Fibroblast of skin of left biceps (primary cell): ENCODE measurements at places on chromosomes 12 and 14.
A peak's percentile ranks its signal among the peaks of the same experiment; 100 is the strongest.

- DNase-seq, result no peak
Measured at GRCh38 chr12:120849765-120850164, 54.4 kb downstream of the SPPL3 start.

DNA sequence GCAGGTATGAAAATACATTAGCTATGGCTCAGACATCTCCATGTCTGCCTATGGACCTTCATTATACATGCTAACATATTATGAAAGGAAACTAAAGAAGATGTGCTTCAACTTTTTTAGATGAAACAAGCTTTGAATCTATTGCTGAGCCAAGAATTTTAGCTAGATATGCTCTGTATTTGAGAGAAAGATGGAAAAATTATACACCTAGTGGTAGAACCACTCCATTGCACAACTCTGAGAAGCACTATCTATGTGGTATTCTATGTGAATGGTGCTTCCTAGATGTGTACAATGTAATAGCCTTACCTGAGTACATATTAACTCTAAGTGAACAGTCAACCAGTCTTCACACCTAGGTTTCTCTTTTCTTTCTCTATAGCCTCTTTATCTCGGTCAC lies 17.3 kb downstream of the EPYC start:
- DNase-seq, result no peak

- DNase-seq, result peak; percentile 9
Measured at GRCh38 chr14:23639891-23640523, 3.8 kb downstream of the DHRS2 start.

DNA sequence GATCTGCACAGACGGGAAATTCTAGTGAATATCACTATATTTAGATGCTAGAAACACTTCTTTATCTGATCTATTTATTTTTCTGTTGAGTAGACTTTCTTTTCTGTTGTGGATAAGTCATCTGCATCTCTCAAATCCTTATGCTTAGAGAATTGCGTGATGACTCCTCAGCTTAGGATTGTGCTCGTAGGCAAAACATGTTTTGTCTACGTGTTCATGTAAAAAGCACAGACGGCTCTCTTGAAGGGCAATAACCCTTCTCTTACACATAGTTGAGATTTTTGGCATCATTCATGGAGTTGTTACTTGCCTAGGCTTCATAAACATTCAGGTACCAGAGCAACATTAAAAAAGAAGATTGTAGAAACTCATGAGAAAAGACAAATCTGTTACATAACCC lies 18.6 kb downstream of the PPFIBP1 start:
- DNase-seq, result peak; percentile 83

DNA sequence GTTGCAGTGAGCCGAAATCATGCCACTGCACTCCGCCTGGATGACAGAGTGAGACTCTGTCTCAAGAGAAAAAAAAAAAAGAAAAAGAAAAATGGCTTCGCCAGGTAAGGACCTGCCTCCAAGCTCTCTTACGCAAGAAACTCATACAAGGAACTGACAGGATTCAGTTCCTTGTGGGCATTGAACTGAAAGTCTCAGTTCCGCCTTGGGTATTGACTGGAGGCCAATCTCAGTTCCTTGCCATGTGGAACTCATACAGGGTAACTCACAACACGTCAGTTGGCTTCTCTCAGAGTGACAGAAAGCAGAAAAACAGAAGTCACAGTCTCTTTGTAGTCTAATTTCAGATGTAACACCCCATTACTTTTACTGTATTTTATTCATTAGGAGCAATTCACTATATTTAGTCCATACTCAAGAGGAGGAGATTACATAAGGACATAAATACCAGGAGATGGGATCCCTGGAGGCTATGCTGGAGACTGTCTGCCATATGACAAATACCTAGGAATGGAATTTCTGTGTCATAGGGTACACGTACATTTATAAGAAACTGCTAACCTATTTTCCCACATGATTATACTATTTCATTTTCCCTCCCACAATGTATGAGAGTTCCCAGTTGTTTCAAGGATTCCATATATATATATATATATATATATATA lies 11.4 kb upstream of the NOPCHAP1 start:
- peak; percentile 9 for DNase-seq

- no peak for DNase-seq
Measured at GRCh38 chr12:5213336-5213735, 169.7 kb downstream of the KCNA5 start.

DNA sequence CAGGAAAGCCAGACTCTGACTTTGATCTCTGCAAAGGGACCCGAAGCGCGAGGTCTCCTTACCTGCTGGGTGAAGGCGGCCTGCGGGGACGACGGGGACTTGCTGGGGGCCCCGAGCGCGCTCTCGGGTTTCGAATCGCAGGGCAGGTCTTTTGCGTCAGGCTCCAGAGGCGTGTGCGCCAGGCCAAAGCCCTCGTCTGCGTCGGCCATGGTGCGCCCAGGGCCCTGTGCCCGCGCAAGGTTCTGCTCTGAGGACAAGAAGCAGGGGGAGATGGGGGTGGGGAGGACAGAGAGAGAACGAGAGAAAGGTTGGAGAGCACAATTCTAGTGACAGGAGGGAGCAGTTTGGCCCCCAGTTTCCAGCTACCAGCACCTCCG lies 2.3 kb downstream of the TBX5 start:
- DNase-seq, result no peak

DNA sequence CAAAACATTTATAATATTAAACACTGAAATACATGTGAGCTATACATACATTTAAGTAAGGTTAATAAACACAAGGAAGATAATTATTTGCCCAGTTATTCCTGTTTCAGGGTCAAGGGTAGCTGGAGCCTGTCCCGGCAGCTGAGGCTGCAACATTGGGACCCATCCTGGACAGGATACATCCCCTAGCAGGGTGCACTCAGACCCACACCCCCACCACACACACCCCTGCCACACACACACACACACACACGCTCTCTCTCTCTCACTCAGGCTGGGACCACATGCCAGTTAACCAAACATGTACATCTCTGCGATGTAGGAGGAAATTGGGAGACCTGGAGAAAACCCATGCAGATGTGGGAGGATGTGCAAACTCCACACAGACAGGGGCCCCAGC lies 112.6 kb upstream of the TMCC3 start:
- DNase-seq, result no peak

GRCh38 chr12:88225776-88226175 lies 83.7 kb downstream of the TMTC3 start:
- no peak for DNase-seq

- no peak for DNase-seq
Measured at GRCh38 chr12:4809013-4809448, 88.8 kb downstream of the GALNT8 start.

DNA sequence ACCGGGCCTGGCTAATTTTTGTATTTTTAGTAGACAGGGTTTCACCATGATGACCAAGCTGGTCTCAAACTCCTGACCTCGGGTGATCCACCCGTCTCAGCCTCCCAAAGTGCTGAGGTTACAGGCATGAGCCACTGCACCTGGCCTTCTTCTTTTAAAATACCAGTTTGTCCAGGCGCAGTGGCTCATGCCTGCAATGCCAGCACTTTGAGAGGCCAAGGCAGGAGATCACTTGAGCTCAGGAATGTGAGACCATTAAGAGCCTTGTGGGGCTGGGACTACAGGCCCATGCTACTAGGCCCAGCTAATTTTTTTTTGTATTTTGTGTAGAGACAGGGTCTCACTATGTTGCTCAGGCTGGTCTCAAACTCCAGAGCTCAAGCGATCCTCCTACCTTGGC lies 8.1 kb upstream of the PEBP1 start:
- DNase-seq, result no peak

- no peak for DNase-seq
Measured at GRCh38 chr12:52122904-52123303, 43.4 kb downstream of the SMIM41 start.

DNA sequence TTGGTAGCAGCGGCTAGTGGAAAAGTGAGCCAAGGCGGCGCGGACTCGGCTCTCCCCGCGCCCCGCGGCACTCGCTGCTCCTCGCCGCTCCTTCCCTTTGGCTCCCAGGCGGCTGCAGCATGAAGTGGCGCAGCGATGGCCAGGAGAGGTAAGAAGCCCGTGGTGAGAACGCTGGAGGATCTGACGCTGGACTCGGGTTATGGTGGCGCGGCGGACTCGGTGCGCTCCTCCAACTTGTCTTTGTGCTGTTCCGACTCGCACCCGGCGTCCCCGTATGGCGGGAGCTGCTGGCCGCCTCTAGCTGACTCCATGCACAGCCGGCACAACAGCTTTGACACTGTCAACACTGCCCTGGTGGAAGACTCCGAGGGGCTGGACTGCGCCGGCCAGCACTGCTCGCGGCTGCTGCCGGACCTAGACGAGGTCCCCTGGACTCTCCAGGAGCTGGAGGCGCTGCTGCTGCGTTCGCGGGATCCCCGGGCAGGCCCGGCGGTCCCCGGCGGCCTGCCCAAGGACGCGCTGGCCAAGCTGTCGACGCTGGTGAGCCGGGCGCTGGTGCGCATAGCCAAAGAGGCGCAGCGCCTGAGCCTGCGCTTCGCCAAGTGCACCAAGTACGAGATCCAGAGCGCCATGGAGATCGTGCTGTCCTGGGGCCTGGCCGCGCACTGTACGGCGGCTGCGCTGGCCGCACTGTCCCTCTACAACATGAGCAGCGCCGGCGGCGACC lies 225.6 kb upstream of the CRY1 start:
- DNase-seq, result no peak

GRCh38 chr12:69341328-69341727 lies 6.9 kb upstream of the LYZ start:
- DNase-seq, result no peak

DNA sequence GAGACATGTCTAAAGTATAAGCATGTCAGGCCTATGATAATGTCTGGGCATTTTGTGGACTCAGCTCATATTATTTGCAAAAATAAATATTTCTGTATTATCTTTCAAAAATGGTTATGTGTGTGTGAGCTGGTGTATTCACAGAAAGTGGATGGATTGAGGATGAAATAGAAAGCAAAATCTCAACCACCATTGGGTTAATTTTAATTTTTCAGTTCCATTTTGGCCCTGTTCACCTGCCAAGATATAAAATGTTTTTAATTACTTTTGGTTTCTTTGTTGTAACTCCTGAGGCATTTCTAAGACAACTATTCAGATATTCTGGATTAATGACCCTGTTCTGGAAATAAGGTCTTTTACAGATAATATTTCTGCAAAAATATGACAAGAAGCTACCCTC lies 232.7 kb upstream of the PPFIA2 start:
- DNase-seq, result no peak

DNA sequence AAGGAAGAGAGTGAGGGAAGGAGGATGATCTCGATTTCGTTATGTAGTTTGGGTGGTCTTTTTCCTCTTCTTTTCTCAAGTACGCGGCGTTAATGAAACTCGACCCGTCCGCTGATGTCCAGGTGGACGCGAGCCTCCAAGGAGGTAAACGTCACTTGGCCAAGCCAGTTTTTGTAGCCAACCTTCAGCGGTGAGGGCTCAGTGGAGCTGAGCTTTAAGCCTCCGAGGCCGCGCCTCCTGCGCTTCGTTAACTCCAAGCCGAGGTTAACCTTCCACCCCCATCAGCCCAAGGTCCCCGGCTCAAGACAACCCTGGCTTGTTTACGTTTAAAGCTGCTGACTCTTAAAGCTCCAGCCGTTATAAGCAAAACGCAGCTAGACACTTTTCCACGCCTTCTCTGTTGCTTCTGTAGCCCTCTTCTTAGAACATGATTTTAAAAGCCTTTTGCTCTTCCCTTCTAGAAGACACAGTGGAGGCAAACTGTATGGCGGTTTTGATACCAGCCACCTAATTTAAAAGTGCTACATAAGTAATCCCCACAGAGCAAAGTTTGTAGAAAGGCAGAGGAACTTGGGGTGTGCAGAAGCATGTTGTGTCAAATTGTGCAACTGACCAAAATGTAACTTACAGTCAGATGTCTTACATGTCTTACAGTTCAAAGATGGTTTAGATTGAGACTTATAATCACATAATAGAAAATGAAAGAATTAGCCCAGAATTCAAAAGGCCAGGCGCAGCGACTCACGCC lies 923 bp upstream of the ITPR2 start:
- DNase-seq, result no peak

- peak; percentile 94 for DNase-seq
Measured at GRCh38 chr14:77043177-77043983, 14.9 kb upstream of the IRF2BPL start.
